Brain pericyte (primary cell): ENCODE measurements at places on chromosomes 11 and 22.

GRCh38 chr11:20235164-20235563 lies 74.9 kb upstream of the DBX1 start:
- DNase-seq, result no peak

GRCh38 chr22:47174096-47174495 lies 411.6 kb downstream of the TBC1D22A start:
- no peak for DNase-seq

DNA sequence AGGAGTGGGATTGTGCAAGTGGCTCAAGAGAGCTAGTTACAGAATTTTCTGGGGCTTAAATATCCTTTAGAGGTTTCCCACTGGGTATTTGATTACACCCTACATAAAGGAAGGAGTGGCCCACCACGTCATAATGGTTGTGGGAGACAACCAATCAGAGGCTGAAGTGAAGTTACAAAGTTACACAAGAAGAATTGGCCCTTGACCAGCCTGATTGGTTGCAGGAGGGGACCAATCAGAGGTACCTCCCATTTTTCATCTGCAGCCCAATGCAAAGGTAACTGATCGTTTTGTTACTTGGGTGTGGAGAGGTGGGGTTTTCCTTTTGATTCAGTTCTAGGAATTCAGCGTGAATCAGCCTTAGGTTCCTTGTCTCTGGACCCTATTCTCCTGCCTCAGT lies 430.5 kb upstream of the FAT3 start:
- no peak for DNase-seq

DNA sequence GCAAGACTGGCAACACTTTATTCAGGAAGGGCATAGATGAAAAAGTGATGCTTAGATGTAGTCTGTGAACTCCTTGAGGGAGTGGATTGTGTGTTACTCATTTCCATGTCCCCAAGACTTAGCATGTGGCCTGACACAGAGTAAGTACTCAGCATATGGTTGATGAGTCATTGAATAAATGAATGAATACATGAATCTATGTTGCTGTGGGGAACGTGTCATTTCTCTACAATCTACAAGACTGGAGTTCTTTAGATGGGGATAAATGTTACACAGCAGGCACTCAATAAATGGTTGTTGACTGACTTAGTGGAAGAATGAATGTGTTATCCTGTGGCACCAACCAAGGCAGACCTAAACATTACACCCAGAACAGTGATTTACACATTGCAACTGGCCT lies 17.9 kb downstream of the BPIFC start:
- no peak for DNase-seq

- DNase-seq, result no peak
Observed at GRCh38 chr11:17135916-17136683, 58.6 kb upstream of the RPS13 start.

DNA sequence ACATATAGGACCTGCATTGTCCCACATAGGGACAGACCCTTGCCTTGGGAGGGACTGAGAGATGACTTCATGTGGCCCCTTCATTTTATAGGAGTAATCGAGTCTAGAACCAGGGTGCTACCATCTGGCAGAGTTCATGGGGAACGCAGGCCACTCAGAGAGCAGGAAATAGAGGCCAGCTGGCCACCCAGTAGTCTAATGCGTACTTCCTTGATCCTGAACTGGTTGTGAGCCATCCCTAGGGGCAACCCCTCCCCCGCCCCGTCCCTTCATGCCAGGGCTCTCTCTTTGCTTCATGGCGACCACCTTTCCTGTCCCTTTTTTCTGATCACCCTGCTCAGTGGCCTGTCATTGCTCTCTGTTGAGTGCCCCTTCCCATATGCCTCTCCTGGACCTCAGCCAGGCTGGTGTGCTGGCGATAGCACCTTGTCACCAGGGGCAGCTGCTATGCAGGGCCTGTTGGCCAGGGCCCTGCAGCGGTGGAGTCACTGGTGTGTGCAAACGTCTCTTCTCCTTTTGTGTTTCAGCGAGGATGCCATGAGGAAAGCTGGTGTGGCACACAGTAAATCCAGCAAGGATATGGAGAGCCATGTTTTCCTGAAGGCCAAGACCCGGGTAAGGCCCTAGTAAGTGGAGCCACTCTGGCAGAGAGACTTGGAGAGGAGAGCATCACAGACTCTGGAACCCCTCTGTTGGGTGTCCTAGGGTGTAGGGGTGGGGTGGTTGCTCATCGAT lies 29.3 kb downstream of the MED15 start:
- DNase-seq, result no peak

- no peak for DNase-seq
Observed at GRCh38 chr11:117814204-117814765, 10.3 kb downstream of the FXYD2 start.

- DNase-seq, result no peak
Observed at GRCh38 chr11:24497831-24498230, 978 bp downstream of the LUZP2 start.

DNA sequence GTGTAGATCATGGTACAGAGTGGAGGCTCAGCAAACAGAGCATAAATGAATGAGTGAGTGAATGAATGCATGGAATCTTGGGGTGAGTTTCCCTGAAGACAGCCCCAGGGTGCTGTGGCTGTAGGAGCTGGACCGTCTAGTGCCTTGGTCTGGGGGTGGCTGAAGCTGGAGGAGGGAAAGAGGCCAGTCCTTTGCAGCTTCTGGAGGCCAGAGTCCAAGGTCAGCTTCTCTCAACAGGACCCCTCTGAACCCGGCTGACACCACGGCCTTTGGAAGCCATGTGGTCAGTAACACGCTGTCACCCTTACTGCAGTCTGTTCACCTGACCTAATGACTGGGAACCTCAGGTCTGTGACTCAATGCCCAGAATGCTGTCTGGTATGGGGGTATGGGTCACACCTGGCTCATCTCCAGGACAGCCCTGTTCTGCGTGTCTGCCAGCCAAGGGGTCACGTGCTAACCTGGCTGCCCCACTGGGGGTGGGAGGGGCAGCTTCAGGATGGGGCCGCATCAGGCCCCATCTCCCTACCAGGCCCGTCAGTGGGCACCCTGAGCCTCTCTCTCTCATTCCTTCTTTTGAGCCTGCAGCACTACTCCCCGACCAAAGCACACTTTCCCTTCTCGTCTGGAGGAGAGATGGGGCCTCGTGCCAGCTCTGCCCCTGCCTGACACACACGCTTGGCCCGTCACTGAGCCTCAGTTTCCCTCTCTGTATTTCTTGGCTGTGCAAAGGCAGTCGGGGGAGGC lies 24.1 kb upstream of the CHKA start:
- DNase-seq, result no peak

DNA sequence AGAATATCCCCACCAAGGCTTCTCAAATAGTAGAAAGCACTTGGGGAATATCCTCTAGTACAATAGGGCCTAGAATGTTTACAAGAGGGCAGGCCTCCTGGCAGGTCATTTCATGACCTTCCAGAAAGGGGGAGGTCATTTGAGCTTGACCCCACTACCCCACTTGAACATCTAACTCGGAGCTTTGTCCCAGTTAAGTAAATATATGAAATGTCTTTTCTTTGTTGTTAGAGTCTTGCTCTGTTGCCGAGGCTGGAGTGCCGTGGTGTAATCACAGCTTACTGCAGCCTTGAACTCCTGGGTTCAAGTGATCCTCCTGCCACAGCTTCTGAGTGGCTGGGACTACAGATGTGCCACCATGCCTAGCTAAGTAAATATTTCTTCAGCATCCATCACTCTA lies 108.4 kb downstream of the ABTB2 start:
- DNase-seq, result no peak

- DNase-seq, result no peak
Observed at GRCh38 chr11:46047520-46047919, 73.7 kb downstream of the PHF21A start.
